ENCODE measurements at places on chromosomes 16 and 17.
A peak's percentile ranks its signal among the peaks of the same experiment; 100 is the strongest.

GRCh38 chr17:73467651-73468050 lies 155.8 kb upstream of the CDC42EP4 start:
- DNase-seq, result no peak

DNA sequence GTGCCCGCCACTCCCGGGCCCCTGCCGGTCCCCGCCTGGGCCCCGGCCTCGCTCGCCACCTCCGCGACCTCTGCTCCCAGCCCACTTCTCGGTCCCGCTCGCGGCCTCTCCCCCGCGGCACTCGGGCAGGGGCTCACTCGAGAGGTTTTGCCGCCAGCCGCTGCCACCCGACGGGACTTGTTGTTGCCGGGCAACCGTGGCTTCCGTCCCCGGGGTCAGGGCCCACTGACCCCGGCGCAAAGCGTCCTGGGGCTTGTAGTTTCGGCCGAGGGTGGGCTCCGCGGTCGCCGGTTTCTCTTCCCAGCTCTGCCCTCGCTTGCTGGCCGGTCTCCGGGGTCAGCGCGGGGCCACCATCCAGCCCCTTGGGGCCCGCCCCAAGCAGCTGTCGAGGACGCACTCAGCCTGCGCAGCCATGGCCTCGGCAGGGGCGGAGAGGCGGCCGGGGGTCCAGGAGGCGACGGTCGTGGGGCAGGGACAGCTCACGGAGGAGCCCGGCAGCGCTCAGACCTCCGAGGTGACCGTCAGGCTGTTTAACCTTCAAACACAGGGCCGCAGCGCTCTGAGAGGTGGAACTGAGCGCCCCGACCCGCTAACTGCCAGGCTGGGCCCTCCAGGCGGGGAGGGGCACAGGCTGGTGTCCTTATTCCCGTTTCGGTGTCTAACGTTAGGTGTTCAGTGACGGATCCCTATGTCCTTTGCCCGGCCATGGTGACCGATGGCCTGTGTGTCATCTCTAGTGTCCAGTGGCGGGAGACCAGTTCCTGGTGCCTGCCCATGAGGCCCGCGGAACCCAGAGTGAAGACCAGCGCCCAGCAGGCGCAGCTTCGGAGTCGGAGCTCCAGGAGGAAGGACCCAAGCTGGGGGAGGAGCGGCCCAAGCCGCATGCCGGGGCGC lies at the start of the genes C16orf86 and ENKD1:
C16orf86 (plus strand) TSS at position 256 of the 894 bp plus-strand sequence; CDS start at position 413, 157 bp downstream.
ENKD1 (minus strand) TSS at position 192 of the 894 bp plus-strand sequence. CDS start 308 bp downstream, outside the sequence.
- peak; percentile 96 for DNase-seq

DNA sequence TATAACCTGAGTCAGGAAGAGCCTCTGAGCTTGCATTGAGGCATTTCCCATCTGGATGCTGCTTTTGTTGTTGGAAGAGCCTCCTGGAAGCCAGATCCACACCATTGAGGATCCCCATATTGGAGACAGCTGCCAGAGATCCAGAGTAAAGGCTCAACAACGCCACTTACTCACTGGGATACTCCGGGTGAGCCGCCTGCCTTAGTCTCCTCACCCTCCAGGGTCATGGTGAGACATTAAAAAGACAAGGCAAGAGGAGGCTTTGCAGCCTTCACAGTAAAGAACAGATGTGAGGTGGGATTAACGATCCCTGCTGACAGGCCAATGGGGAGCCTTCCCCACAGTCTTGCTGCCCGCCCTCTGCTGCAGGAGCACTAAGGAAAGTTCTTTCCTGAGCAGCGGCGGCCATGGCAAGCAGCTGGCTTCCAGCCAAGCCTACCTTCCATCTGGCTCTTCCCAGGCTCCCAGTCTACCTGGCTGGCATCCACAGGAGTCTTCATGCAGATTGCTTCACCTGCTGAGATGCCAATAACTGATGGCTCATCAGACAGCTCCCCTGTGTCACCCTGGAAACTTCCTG lies 198.5 kb downstream of the CYLD start:
- DNase-seq, result no peak

- DNase-seq, result no peak
Measured at GRCh38 chr17:64441772-64442540, 7.0 kb upstream of the MILR1 start.

GRCh38 chr16:49181791-49182518 lies 99.7 kb downstream of the CBLN1 start:
- DNase-seq, result no peak

GRCh38 chr17:8300627-8301242 lies 5.5 kb upstream of the SLC25A35 start:
- DNase-seq, result peak; percentile 83

DNA sequence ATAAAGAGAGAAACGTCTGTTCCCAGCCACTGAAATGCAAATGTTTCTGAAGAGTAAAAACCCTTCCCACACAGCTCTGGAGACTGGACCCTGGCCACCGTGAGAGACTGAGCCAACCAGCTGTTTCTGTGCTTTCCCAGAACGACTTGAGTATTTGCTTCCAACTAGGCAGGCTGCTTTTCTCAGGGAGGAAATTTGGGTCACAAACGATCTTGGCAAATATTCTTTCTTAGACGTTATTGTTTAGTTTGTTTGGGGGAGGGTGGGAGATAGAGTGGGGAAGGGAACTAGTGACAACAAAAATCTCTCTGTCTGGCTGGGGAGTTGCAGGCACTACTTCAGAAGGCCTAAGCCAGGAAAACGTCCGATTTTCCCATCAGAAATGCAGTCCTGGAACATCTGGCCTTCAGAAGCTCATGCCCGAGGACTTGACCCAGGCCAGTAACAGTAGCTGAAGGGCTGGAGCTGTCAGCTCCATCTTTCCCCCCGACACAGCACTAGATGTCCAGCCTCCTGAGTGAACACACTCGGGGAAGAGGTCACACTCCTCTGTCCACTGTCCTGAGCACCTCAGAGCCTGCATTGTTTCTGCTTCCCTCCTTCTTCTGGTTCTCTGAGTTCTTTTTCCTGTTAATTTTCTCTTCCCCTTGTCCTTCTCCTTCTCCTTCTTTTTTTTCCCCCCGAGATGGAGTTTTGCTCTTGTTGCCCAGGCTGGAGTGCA lies 4.0 kb downstream of the CCDC92B start:
- DNase-seq, result no peak

DNA sequence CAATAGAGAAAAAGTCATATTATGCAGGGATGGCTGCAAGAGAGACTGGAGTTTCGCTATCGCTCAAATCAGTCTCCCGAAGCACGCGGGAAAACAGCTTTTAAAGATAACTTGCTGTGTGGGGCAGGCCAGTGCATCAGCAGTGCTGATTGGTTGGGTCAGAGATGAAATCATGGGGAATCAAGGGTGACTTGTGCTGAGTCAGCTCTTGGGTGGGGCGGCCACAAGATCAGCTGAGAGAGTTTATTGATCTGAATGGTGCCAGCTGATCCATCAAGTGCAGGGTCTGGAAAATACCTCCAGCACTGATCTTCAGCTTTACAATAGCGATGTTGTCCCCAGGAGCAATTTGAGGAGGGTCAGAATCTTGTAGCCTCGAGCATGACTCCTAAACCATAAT lies 430.5 kb downstream of the RBFOX1 start:
- DNase-seq, result no peak

GRCh38 chr17:67493812-67494211 lies 116.7 kb downstream of the PITPNC1 start:
- no peak for DNase-seq

DNA sequence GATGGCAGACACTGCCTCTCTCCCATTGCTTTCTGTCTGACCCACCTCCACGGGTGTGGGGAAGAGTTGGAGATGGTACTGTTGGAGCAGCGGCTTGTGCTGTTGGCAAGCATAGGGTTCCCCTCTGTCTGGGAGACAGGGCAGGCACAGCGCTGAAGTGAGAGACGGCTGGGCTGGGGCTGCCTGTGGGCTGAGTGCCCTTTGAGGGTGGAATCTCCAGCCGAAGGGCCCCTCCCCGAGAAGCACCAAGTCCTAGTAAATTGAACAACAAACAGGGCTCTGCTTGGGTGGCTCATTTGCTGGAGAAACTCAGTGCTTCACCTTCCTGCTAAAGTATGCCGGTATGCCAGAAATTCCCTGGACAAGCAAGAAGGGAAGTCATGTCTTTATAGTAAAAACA lies 79.7 kb downstream of the KSR1 start:
- DNase-seq, result no peak

- peak; percentile 86 for DNase-seq
Measured at GRCh38 chr17:7241783-7242716, at the start of gene GABARAP. TSS of gene GABARAP (minus strand) at chr17:7242449. CDS start at chr17:7242330, 119 bp downstream.

GRCh38 chr17:79806863-79807720 lies 10.2 kb upstream of the CBX8 start:
- DNase-seq, result no peak

DNA sequence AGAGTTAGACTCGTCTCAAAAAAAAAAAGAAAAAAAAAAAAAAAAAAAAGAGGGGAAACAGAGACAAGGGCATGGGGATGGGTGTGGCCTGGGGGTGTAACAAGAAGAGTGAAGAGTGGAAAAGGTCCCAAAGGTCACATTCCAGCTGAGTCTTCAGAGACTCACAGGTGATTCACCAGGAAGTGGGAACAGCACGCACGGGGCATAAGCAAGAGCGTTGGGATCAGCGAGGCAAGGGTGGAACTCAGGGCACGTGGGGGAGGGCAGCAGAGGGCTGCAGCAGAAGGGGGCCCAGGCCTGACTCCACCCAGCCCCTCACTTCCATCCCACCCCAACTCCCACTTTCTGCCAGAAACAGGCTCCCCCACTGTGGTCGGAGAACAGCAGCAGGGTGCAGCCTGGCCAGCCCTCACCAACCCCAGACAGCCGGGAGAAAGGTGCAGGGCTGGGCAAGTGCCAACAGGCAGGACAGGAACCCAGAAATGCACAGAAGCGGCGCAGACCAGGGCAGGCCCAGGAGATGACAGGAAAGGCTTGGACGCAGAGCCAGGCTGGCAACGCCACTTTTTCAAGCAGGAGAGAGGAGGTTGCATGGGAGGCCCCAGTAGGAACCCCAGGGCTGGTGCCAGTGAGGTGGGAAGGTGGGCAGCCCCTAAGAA lies 3.3 kb downstream of the MEAK7 start:
- DNase-seq, result no peak

DNA sequence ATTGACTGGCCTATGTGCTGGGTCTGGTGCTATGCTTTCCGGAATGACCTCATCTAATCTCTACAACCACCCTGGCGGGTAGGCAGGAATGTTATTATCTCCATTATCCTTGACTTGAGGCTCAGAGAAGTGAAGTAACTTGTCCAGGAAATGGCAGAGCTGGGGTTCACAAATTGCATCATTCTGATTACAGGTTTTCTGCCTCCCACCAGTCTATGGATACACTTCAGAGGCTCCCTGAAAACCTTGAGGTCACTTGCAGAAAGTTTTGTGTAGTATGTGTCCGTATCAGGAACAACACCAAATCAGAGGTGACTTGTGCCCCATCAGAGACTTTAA lies 19.1 kb downstream of the NOD2 start:
- no peak for DNase-seq

GRCh38 chr17:3658784-3659449 lies 9.5 kb downstream of the TAX1BP3 start:
- no peak for DNase-seq

DNA sequence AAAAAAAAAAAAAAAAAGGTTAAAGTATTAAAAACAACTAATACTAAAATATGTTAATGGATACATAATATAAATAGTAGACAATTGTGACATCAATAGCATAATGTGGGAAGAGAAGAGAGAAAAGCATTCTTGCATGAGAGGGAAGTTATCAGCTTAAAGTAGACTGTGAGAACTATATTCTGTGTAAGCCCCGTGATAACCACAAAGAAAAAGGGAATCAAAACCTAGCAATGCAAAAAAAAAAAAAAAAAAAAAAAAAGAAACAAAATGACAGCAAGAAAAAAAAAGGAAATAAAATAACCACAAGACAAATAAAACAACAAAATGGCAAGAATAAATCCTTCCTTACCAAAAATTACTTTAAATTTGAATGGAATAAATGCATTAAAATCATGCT lies 39.8 kb upstream of the MYLK3 start:
- DNase-seq, result no peak

DNA sequence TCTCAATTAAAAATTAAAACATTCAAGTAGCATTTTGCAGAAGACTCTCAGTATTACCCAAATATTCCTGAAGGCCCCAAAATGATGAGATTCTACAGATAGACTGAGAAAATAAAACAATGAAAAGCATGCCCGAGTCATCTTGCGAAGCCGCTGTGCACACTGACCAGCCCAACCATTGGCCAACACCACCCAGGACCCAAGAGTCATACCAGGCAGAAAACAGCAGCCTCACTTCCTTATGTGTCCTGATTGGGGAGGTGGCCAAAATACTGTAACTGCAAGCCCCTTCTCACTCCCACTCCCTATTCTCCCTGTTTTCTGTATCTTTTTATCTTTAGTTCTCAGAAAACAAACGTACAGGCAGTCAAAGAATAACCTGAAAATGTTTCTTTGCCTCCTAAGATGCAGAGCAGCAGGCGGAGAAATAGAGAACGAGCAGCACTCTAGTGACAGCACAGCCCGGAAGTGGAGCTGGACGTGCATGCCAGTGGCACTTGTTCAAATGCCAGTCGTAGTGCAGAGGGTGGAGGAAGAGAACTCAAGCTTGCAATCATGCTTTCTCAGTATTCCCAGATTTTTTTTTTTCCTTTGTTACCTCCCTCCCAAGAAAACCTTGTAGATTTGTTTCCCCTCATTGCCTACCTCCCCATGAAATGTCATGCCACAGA lies 182.3 kb upstream of the SOX9 start:
- no peak for DNase-seq

DNA sequence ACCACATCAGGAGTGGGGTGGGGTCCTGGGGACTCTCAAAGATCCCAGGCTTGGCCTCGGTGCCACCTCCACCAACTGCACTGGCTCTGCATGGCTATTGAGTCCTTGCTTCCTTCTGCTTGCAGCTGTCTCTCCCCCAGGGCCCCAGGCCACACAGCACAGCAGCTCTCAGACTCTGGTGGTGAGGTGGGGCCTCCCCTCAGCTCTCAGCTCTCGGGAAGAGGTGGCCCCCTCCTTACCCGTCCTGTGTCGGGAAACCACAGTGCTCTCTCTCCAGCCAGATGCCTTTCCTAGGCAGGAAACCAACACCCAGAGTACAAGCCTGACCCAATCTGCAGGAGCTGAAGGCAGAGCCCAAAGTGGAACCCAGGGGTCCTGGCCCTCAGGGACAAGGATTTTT lies 18.5 kb downstream of the SRCIN1 start:
- no peak for DNase-seq

DNA sequence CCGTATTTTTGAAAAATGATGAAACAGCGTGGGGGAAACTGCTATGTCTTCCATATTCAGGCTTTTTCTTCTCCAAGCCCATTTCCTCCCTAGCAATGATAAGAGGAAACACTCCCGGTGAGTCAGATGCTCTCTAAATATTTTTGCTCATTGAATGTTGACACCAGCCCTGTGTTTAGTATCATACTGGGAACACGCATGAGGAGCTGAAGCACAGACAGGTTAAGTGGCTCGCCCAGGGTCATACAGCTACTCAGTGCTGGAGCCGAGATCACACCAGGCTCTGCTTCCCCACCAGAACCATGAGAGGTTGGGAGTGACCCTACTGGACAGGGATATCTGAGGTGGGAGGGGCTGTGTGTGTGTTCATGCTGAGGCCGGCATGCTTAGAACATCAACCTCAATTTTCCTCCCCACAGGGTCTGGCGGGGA lies 37.8 kb upstream of the ADGRG1 start:
- DNase-seq, result no peak

GRCh38 chr16:23538919-23539278 lies 18.3 kb downstream of the EARS2 start:
- no peak for DNase-seq

GRCh38 chr16:88993166-88993761 lies 16.3 kb upstream of the CBFA2T3 start:
- DNase-seq, result no peak

- DNase-seq, result peak; percentile 89
Measured at GRCh38 chr17:40451420-40451819, 8.2 kb downstream of the IGFBP4 start.
